ENCODE measurements at places on chromosomes 7 and 10.
A peak's percentile ranks its signal among the peaks of the same experiment; 100 is the strongest.

GRCh38 chr7:70596598-70596913 lies 535.4 kb upstream of the GALNT17 start:
- DNase-seq, result no peak

DNA sequence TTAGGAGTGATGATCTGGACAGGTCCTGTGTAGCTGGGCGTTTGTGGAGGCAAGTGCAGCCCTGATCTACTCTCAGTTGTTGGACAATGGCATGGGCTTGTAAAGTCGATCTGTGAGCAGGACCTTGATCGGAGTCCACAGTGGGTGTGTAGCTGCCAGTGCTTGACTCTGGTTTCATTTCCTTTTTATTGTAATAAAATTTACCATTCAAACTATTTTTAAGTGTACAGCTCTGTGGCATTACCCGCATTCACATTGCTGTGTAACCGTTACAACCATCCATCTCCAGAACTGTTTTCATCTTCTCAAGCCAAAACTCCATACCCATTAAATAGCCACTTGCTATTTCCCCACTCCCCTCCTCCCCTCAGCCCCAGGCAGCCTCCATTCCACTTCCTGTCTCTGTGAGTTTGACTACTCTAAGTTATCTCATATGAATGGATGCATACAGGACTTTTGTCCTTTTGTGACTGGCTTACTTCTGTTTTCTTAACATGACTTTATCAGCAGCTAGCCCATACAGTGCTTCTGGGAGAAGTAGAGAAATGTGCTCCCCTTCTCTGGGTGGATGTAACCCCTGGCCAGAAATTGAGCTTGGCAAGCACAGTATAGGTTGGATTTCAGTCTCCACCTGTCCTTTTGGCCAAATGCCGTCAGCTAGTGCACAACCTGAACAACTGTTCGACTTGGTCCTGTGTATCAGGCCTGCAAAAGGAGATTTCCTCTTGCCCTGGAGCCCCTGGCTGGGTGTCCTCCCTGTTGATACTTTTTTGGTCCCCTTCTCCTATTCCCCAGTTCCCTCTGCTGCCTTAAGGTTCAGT lies 180.0 kb downstream of the LRMDA start:
- no peak for DNase-seq

DNA sequence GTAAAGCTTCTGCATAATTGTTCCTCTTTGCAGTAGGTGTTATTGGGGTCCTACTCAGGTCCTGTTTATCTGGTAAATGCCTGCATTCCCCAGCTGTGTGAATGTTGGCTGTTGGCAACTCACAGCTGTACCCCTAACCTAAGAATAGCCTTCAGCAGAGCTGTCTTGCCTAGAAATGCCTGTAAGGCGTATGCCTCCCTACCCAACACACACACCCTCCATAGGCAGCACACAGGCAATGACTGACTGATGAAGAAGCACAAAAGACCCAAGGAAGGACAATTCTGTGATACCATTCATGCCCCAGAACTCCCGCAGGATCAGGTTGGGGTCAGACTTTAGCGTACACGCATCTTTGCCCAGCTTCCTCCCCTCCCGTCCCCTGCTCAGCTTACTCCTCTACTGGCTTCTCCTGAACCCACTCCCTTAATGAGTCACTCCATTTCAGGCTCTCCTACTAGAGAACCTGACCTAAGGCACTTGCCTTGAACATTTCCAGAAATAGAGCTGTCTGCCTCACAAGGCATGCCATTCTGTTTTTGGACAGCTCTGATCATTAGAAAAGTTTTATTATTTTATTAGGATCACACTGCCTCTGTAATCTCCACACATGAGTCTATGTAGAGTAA lies 99.2 kb upstream of the PIK3CG start:
- DNase-seq, result no peak

GRCh38 chr10:111875725-111876124 lies 307.8 kb downstream of the GPAM start:
- no peak for DNase-seq

GRCh38 chr7:112271162-112271561 lies 64.7 kb downstream of the ZNF277 start:
- no peak for DNase-seq

DNA sequence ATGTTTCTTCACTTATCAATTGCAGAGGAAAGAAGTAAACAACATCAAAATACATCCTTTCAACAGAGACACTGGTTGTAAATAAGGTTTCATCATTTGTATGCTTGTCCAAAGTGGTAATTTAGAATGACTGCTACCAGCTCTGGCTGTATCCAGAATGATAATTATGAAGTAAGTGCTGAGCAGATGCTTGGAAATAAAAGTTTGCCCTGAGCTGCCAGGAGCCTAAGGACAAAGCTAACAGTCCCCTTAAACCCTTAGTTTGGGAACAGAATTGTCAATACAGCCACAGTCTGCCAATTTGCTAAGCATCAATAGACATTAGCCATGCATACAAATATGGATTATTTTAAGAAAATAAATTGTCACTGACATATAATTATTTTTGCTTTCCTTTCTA lies 147.0 kb upstream of the SLC13A1 start:
- DNase-seq, result no peak

DNA sequence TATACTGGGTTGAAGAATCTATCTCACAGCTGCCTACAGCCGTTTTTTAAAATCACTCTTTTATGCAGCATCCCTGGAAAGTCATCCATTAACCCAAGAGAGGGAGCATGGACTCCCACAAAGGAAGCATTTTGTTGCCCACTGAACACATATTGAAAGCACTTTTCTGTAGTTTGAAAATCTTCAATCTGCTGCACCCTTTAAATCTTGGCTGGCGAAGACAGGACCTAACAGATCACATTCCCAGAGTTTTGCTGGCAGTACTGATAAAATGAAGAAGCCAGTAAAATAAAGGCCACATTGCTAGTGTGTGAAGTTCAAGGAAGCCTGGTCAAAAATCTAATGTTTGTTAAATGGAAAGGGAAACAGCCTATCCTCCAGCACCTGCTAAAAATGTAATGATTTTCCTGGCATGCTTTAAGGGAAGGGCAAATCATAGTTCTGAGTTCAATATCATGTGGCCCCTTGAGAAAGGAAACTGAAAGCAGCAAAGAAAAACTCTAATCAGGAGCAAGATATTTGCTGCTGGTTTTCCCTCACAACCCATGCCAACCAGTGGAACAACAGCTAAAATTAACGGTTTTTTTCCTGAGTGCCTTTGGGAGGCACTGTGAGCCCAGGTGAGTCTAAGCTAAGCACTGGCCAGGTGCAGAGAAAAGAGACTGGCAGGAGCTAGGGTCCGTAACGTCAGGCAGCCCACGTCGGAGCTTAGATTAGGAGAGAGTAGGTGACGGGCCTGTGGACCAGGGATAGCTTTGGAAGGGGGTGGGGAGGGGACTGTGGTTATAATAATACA lies 97.9 kb upstream of the PALS2 start:
- no peak for DNase-seq

DNA sequence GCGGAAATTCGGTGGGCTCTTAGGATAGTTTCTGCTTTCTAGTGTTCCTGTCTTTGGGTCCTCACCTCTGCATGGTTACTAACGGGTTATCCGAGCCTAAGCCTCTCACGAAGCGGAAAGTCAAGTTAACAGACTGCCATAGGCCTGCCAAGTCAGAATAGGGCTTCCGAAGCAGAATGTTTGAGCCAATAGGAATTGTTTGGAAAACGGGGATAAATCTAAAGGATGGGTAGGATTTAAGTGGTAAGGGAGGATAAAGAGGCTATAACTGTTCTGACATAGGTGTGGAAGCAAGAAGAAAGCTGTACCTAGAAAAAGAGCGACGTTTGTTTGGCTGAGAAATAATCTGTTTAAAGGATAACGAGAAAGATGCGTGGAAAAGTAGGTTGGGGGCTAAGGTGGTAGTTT lies 851 bp downstream of the TMEM254 start:
- no peak for DNase-seq

DNA sequence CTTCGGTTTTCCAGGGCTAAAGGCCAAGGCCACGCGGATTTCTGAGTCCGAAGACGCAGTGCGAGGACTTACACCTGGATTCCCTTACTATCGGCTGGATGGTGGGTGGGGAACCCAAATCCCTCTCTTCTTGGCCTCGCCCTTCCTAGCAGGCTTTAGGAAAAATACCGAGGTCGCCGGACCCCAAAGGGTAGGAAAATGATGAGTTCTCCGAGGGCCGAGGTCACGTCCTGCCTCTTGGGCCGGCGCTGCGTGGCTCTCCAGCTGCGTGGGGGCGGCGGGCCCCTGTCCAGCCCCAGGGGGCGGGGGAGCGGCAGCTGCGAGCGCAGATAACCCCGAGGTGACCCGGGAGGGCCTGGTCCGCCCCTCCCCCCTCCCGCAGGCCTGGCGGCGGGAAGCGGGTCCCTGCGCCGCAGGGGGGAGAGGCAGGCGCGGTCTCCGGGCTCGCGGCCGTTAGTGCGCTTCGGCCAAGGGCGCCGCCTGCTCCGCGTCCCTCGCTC lies 805 bp upstream of the HMX3 start:
- DNase-seq, result peak; percentile 40

DNA sequence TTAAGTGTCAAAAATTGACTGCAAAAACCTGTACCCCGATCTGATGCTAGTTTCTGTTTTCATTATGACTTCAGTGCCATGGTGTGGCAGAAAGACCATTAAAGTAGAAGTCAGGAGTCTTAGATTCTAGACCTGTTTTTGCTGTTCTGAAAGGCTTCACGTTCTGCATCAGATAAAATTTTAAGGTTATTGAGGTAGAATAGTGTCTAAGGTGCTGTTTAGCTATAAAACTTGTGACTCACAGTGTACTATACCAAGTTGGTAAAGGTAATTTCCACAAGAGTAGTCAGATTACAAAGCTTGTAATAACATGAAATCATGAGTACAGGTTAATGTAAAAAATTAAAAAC lies 38.6 kb downstream of the ZNRF2 start:
- DNase-seq, result no peak

GRCh38 chr10:101965075-101965765 lies 90.8 kb downstream of the ARMH3 start:
- no peak for DNase-seq

DNA sequence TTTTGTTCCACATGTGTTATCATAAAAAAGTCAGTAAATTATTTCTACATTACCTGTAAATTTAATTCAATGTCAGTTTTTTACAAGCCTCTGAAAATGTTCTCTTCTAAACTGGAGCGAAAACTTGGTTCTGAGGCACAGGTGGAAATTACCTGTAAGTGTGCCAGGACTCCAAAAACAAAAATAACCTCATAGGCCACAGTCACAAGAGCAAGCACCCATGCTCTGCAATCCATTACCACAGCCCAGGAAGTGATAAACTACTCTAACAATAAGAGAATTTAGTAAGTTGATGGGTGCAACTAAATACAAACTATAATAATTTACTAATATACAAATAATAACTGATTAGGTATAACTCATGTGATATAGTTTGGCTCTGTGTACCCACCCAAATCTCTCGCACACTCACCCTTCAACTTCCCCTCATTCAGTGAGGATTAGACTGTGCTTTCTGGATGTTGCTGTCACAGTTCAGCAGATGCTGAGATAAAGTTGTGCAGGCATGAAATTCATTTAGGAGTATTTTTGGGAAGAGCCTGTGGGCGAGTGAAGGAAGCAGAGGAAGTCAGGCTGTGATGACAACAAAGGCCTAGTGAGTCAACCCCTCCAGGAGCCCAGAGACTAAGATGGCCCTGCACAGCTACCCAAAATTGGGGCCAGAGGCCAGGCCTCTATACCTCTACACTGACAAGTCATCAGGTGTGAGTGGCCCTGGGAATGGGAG lies 16.3 kb upstream of the GIMAP6 start:
- DNase-seq, result no peak

- peak; percentile 47 for DNase-seq
Observed at GRCh38 chr7:69018200-69018599, 580.1 kb upstream of the AUTS2 start.

GRCh38 chr7:22200238-22200637 lies 156.7 kb downstream of the RAPGEF5 start:
- DNase-seq, result peak; percentile 62

DNA sequence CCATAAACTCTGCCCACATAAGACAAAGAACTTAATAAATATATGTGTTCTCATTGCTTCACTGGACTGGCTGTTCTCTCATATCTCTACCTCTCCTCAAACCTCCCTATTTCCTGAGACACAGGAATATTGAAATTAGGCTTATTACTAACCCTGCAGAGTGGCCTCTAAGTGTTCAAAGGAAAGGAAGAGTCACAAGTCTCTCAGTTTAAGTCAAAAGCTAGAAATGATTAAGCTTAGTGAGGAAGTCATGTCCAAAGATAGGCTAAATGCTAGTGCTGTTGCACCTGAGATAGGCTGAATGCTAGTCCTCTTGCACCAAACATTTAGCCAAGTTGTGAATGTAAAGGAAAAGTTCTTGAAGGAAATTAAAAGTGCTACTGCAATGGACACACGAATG lies 41.1 kb downstream of the GNAI1 start:
- no peak for DNase-seq

DNA sequence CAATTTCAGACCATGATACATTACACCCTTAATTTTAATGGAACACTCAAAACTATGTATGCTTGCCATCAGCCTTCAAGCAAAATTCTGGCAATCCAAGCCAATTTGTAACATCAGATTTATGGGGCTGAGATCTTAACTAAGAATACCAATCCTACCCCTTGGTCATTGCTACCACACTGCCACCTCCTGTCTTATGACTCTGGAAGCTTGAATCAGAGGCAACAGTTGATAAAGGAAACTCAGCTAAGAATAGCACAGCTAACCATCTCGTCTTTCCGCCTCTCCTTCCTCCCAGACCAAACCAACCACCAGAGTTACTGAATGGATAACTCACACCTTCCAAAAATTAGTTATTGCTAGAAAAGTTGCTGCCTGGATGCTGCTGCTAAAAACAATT lies 7.4 kb downstream of the IGF2BP3 start:
- DNase-seq, result no peak

DNA sequence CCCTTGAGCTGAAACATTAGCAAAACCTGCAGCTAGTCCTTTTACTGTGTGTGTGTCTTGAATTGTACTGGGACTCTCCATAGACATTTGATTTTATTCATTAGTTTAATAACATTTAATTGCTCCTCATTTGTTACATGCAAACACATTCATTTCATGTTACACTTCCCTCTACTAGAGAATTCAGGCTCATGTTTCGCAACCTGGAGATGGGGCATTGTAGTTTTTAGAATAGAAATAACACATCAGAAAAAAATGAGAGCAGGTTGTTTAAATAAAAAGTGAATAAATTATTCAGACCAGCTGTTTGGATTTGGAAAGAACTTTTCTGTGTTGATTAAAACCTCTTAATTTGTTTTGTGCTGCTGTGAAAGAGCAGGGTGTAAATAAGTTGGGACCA lies 243.9 kb downstream of the ETV1 start:
- DNase-seq, result no peak

DNA sequence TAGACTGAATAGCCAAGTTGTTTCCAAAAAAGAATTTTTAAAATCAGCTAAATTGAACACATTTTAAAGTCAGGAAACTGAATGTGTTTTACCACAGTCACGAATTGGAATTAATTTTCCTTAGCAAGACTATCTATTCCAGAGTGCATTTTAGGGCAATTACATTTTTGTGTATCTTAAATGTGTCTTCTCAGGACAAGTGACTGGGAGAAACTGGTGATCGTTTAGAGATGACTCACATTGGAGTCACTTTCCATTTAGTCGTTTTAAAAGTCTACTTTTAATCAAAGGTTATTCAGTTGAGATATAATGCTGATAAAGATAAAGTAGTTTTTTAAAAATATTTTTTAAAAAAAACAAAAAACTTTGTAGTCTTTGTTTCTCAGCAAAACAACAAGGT lies 191.7 kb upstream of the SLC26A5 start:
- no peak for DNase-seq
